ENCODE measurements at places on chromosomes 3 and 15. TPM values are rescaled to one million over a fixed set of nuclear protein-coding genes. Genes with fewer than 3 reads are reported as not detected.

Gene GNAI2
- 665 TPM for total RNA-seq

Gene TBC1D23
- total RNA-seq: 31.5 TPM

Gene SLC12A8
- 0.74 TPM for total RNA-seq

Gene CA12
- total RNA-seq: 0.33 TPM

Gene COL7A1
- 0.13 TPM for total RNA-seq

Gene PTH1R
- total RNA-seq: not detected

Gene CTSH
- total RNA-seq: 84.1 TPM
